NCI-H1436 (cell line): ENCODE measurements at places on chromosomes 4 and X.

DNA sequence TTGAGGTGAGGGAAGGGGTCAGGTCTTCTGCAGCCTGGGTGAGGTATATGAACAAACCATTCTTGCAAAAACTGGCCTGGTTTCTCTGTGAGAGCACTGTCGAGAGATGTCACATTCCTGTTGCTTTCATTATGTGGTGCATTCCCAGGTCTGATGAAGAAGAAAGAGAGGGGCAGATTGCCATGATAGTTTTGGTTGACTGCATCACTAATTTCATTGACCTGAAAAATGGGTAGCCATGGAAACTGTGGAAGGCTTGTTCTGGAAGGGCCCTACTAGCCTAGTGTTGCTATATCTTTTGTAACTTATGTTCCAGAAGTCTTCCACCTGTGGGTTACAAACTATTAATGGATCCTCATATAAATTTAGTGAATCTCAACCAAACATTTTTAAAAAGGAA, 32.9 kb upstream of the CYBB start:
- DNase-seq = no peak

- no peak for DNase-seq
These were observed 155.6 kb downstream of the BMPR1B start for GRCh38 chr4:94913316-94913715.

DNA sequence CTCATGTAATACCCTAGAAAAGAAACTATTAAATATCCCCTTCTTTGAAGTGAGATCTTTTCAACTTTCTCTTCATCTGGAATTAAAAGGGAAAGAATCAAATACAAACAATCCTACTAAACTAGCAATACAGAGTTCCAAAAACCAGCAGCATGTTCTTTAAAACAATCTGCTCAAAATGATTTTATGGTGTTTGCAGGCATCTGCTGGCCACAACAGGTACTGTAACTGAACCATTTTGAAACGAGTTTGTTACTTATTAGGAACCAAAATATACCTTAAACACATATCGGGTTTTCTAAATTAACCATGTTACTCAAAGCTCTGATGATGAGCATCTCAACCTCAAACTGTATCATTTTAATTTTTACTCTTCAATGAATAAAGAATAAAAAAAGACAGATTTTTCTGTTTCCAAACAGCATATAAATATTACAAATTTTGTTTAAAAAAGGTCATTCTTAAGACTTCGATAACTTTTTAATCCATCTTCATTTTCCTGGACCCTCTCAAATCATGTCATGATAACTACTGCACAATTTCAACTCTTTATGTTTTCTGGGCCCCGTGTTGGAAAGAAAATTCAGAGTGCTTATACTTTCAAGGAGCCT, 56.5 kb downstream of the ARAP2 start:
- no peak for DNase-seq

DNA sequence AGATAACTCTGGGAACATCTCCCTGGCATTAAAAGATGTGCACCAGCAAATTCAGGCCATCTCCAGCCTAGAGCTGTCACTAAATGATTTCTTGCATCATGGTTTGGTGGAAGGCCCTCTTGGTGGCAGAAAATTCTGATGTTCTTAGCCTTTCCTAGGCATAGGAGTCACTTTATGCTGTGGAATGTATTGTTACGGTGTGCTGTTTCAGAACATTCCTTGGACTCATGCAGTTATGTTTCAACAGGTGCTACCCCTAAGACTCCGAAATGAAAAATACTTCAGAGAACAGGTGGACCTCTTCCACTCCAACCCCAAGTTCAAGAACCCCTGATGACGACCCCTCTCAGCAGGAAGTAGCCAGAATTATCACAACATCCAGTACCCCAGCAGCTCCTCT, 20.3 kb upstream of the PAPSS1 start:
- no peak for DNase-seq

GRCh38 chr4:41184009-41184408, 30.3 kb downstream of the APBB2 start:
- no peak for DNase-seq

GRCh38 chrX:135009838-135010237, 12.5 kb downstream of the RTL8B start:
- no peak for DNase-seq

GRCh38 chr4:140174543-140174942, 20.6 kb upstream of the MAML3 start:
- no peak for DNase-seq

DNA sequence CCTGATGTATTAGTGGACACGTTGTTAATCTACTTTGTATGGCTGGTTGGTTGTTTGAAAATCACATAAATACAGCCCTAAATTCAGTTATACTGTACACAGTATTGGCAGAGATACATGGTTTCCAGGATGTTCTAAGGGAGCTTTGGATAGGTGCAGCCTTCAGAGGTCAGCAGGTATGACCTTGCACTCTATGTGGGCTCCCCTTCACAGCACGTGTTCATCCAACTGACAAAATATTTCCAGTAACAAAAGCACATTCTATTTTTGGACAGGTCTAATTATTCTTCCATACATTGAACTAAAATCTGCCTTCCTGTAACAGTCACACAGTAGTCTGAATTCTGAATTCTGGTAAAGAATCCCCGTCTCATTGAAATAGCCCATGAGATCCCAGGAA, 92.8 kb upstream of the RAPGEF2 start:
- no peak for DNase-seq
